ENCODE measurements at places on chromosomes 7 and 10.

DNA sequence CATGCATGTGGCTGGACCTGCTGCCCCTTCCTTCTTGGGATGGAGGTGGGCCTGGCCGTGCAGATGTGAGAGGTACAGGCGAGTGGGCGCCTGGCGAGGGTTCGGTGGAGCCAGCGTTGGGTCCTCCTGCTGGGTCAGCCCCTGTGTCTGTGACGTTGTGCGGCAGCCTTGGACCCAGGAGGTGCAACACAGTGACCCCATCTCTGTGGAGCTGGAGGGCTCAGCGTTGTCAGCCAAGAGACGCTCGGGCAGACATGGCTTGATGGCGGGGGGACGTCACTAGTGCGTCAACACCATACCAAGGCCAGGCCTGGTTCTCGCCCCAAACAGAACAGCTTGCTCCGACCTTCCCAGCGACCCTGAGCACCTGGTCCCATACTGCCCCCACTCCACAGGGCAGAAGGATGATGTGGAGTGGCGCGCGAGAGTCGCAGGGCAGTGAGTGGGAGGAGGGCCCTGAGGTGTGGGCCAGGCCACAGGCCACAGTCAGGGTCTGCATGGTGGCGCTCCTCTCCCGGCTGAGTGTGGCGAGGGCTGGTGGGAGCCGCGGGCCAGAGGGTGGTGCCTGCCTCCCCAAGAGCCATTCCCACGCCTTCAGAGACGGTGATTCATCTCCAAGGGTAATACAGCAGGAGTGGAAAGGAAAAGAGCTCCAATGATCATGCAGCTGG, 184.4 kb downstream of the DNAJB6 start:
- no peak for DNase-seq

GRCh38 chr10:3426190-3426845, 253.7 kb upstream of the PITRM1 start:
- no peak for DNase-seq

GRCh38 chr10:3879073-3879472, 94.1 kb upstream of the KLF6 start:
- no peak for DNase-seq

- no peak for DNase-seq
Measured at GRCh38 chr10:123496996-123497660, 169.0 kb upstream of the GPR26 start.

DNA sequence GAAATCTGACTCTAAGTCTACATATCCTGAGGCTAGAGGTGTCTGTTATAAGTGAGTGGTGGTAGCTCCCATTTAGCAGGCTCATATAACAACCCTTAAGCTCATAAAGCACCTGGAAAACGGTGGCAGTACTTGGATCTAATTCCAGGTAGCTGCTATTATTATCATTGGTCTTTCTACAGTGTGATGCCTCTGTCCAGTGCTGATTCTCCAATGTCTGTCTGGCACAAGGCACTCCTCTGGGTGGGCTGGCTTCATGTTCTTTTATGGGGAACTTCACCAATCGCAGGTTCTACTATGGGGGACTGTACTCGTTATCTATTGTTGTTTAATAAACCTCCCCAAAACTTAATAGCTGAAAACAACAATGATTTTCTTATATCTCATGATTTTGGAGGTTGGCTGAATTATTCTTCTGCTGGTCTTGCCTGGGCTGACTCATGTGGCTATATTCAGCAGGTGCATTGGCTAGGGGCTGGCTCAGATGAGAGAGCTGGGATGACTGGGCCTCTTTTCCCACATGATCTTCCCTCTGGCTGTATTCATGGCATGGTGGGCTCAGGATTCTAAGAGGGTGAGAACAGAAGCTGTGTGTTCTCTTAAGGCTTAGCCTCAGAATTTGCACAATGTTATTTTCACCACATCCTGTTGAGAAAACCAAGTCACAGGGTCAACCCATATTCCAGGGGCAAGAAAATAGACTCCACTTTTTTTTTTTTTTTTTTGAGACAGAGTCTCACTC, 93.0 kb upstream of the PCGF5 start:
- no peak for DNase-seq

- no peak for DNase-seq
Measured at GRCh38 chr10:26486990-26487850, 49.1 kb downstream of the APBB1IP start.

DNA sequence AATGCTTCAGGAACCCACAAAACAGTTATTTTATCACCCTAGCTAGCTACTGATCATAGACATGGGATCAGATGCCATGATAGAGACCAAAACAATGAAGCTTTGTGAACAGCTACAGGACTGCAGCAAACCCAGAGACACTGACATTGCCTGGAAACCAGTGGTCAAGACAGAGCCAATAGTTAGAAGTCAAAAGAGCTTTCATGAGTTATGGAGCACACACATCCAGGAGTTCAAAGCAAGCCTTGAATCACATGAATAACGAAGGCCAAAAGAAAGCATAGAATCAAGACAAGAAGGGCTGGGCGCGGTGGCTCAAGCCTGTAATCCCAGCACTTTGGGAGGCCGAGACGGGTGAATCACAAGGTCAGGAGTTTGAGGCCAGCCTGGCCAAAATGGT, 34.5 kb upstream of the GSAP start:
- no peak for DNase-seq

GRCh38 chr10:17240096-17240495, 12.1 kb downstream of the VIM start:
- no peak for DNase-seq
